ENCODE measurements at places on chromosomes 13 and 19. TPM values are rescaled to one million over a fixed set of nuclear protein-coding genes. Genes with fewer than 3 reads are reported as not detected.

DNA sequence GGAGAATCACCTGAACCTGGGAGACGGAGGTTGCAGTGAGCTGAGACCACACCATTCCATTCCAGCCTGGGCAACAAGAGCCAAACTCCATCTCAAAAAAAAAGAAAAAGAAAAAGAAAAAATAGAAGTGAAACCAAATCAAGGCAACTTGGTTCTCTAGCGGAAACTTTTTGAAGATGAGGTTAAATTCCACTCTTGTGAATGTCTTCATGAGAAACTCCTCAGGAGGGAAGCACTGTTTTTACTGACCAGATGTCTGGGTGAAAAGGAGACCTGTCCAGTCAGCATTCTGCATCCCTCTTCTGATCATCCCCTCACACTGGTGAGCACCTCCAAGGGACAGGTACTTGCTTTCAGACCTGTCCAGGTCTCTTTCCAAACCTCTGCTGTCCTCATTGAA is 15.8 kb downstream of the BRD4 start:
- DNase-seq, result no peak

Gene CCNE1
- 0.89 TPM for polyA plus RNA-seq

GRCh38 chr13:21823949-21824348 is 153.1 kb downstream of the FGF9 start:
- DNase-seq, result no peak

DNA sequence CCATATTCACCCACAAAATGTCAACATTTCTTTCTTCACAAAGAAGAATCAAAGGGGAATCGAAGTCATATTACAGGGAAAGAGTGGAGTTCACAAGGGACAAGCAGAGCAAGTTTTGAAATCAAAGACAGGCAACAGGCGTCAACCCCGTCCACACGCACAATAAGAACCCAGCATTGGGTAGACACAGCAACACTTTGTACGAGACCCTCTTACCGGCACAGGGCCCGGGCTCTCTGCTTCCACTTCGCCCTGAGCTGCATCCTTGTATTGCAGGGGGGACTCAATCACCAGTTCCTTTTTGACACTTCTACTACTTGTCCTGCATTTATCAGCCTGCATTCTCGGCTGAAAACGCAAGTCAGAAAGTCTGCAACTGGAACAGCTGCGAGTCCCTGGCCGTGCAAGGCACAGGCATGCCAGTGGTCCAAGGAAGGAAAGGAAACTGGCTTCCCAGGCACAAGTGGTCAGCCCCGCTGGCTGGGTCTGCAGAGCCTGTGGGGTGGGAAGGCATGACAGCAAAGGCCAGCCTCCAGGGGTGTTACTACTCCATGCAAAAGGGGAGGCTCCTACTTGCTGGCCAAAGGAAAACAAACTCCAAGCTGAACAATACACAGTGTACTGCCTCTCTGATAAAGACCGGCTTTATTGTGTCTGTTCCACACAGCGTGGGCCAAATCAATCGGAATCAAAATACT is at the start of gene DOCK9:
TSS of gene DOCK9 (minus strand) at position 497 of the 698 bp plus-strand sequence. CDS start at position 342, 155 bp downstream.
- no peak for DNase-seq

DNA sequence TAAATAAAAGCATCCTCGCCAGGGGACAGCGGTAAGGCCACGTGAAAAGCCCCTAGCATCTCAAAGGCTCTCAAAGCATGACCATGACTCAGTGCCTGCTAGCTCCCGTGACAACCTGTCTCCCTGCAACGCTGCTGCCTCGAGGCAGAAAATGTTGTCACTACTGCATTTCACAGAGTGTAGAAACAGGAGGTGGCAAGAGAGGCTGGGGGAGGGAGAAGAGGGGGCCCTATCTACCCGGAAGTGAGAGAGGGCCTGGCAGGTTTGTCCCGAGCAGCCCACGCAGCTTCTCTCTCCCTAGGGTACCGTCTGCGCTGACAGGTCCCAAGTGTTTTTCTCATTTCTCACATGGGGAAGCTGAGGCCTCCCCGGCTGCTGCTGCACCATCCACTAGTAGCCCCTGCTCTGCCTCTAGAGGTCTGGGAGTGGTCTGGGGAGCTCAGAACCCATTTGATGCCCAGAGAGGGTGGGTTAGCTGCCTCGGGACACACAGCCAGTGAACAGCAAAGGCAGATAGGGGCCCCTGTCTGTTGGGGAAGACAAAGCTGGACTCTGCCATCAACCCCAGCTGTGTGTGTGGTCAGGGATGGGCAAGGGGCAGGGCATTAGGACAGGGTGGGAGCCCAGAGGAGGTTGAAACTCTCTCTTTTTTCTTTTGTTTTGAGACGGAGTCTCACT is 3.7 kb downstream of the TINCR start:
- no peak for DNase-seq

DNA sequence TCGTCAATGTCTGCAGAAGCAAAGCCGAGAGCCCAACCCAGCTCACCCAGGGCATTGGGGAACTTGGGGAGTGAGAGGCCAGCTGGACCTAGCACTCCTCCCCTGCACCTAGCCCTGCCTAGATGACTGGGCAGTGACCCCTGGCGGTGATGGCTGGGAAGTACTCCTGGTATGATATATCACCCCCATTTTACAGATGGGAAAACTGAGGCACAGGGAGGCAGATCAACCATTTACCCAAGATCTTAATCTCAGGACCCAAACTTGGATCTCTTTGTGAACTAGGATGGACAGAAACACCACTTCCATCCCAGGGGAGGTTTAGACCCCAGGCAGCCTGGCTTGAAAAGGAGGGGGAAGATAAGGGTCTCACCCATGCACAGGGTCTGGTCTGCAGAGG is 43.5 kb downstream of the CCL25 start:
- DNase-seq, result no peak

- no peak for DNase-seq
These were observed 68.5 kb upstream of the GPR183 start for GRCh38 chr13:99375738-99376080.

DNA sequence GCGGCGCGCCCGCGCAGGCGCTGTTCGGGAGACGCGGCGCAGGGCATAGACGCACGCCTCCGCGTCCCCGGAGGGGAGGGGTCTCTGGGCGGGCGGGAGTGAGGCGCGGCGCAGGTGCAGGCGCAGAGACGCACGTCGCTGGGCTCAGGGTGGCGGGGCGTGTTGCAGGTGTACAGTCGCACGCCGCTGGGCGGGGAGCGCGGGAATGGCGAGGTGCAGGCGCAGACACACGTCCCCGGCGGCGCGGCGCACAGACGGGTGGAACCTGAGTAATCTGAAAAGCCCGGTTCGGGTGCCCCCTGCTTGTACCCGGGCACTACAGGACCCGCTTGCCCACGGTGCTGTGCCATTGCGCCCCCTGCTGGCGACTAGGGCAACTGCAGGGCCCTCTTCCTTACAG is 44.7 kb downstream of the PLPP2 start:
- no peak for DNase-seq

Gene IFNL1
- 1.6 TPM for polyA plus RNA-seq

Gene ZNF865
- not detected for polyA plus RNA-seq

DNA sequence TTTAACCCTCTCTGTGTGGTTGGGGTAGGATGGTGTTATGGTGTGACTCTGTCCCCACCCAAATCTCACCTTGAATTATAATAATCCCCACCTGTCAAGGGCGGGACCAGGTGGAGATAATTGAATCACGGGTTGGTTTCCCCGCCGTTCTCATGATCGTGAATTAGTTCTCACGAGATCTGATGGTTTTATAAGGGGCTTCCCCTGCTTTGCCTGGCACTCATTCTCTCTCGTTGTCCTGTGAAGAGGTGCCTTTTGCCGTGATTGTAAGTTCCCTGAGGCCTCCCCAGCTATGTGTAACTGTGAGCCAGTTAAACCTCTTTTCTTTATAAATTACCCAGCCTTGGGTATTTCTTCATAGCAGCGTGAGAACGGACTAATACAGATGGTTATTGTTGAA is 68.8 kb downstream of the ARHGEF7 start:
- DNase-seq, result no peak

Gene TMEM259
- 75.9 TPM for polyA plus RNA-seq

DNA sequence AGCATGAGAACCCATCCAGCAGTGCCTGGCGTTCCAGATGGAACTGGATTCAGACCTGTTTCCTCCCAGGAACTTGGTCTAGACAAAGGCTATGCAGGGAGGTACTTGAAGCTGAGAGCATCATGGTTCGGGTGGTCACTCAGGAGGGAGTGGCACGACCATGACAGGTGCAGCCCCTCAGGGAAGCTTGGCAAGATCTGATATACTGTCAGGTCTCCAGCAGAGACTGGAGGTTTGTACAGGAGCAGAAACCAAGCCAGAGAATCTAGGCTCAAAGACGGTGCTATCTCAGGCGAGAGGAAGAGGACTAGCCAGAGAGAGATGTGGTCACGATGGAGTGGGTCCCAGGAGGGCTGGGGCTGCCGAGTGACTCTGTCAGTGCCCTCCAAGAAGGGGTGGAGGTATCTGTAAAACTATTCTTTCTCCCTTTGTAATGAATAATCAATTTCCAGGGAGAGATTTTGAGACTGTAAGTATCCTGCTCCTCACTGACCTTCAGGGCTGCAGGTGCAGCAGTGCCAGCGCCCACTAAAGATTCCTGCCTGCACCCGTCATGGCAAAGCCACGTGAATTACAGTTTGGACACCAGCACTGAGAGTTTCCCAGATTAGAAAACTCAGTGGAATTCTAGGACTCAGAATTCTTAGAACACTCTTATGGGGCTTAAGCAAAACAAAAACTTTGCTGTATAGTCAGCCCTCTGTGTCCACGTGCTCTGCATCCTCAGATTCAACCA is 10.2 kb upstream of the DCUN1D2 start:
- DNase-seq, result no peak

Gene KIR3DL2
- 3.1 TPM for polyA plus RNA-seq

Gene NLRP5
- polyA plus RNA-seq, result not detected

Gene THAP8
- 4.0 TPM for polyA plus RNA-seq

Gene METTL21C
- not detected for polyA plus RNA-seq

Gene KLF2
- 300 TPM for polyA plus RNA-seq

Gene NLRP13
- not detected for polyA plus RNA-seq

DNA sequence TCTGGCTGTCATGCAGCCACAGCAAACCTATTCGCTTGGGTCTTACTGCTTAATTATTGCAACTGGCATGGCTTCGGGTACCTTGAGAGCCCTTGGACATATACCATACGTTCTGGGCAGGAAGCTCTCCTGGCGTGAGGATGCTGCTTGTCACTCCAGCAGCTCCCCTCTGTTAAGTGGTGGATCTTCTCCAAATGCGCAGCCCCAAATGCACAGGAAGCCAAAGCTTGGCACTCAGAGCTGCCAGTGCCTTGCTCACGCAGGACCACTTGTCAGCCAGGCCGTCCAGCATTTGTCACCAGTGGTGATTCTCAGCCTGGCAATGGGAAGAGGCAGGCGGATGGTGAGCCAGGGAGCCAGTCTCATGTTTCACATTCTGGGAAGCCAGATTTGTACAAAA is 158.6 kb downstream of the KATNAL1 start:
- no peak for DNase-seq

Gene PPP2R1A
- 185 TPM for polyA plus RNA-seq

DNA sequence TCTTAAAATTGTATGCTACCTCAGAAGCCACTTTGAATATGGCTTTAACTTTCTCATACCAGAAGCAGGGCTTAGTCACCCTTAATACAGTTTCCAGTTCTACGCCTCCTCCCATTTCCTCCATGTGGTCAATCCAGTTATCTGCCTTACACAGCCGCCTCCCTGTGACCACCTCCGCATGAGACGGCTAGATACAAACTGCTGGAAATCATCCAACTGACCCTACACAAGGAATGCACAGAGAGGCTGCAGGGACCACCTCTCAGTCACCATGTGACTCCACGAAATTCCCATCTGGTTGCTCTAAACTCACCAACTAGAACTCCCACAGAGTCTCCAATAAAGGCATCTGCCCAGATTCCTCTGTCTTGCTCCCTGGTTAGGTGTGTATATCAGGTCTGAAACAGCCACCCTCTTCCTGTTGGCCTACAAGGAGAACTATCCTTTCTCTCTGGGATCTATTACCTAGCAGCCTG is 6.8 kb downstream of the ZNF564 start:
- no peak for DNase-seq

Gene TMPRSS9
- not detected for polyA plus RNA-seq

Gene KCTD12
- polyA plus RNA-seq, result 0.56 TPM

GRCh38 chr13:113766035-113766800 is 7.2 kb downstream of the TMEM255B start:
- DNase-seq, result no peak

DNA sequence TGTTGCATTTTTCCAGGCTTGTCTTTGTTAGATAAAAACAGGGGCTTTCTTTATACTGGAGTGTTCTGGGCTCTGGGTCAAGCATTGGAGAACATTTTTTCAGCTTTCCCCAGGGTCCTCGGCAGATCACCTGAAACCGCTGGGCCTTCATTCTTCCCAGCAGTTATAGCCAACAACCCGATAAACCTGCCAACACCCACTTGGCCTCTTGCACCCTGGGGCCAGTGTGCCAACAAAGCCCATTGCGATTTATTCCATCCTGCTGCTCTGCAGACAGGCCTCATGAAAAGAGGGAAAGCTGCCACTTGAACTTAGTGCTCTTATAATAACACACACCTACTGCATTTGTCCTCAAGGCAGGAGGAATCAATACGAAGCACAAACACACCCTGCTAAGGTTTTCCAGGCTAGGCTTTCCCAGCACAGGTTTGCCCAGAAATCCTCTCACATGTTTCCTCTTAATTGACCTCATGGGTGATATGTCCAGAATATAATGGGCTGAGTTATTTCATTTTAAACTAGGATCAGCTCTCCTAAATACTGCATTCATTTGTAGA is 669.3 kb downstream of the LIG4 start:
- no peak for DNase-seq

Measured in CD4-positive, alpha-beta memory T cell (primary cell).